NB4 (cell line): ENCODE measurements at places on chromosomes 1 and 21.

GRCh38 chr1:15918962-15919715 is 56.8 kb downstream of the ZBTB17 start:
- DNase-seq: no peak

- DNase-seq: no peak
Observed at GRCh38 chr21:45983649-45983965, 2.0 kb downstream of the COL6A1 start.

DNA sequence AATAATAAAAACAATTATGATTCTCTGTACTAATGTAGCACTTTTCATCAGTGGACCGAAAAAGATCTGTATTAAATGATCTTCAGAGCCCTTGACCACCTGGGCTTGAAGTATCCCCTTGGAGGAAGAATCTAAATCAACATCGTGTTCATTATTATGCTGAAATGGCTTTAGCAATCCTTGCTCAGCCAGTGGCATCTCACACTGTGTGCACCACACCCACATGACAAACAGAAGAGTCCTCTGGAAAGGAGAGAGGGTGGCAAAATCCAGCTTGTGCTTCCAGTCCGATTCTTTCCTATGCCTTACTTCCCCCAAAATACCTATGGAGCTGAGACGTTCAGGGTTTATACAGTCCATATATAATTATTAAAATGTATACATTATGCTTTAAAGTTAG is 318.5 kb upstream of the RUNX1 start:
- DNase-seq: no peak

DNA sequence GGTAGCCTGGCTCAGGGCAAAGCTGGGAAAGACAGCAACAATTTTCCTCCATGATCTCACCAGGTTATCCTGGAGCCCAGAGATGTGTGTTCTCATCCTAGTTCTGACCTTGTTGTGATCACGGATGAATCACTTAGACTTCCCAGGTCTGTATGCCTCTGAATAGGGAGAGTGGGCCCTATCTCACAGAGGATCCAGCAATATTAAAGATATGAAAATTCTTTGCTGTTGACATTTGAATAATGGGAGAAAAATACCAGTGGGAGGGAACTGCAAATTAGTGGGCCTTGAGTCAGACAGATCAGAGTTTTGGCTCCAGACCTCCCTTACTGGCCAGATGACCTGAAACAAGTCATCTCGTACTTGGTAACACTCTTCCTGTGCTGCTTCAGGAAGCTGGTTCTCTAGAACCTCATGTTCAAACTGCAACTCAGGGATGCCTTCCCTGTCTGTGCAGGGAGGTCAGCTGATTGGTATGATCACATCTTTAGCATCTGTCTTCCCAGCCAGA is 32.8 kb upstream of the RNF19B start:
- DNase-seq: no peak

- DNase-seq: no peak
Observed at GRCh38 chr1:68570871-68571270, 74.0 kb upstream of the DEPDC1 start.

GRCh38 chr1:160954158-160955104 is at the start of gene ITLN2:
ITLN2 (minus strand) TSS chr1:160954809; CDS start chr1:160954741, 68 bp downstream.
- DNase-seq: peak; percentile 73

DNA sequence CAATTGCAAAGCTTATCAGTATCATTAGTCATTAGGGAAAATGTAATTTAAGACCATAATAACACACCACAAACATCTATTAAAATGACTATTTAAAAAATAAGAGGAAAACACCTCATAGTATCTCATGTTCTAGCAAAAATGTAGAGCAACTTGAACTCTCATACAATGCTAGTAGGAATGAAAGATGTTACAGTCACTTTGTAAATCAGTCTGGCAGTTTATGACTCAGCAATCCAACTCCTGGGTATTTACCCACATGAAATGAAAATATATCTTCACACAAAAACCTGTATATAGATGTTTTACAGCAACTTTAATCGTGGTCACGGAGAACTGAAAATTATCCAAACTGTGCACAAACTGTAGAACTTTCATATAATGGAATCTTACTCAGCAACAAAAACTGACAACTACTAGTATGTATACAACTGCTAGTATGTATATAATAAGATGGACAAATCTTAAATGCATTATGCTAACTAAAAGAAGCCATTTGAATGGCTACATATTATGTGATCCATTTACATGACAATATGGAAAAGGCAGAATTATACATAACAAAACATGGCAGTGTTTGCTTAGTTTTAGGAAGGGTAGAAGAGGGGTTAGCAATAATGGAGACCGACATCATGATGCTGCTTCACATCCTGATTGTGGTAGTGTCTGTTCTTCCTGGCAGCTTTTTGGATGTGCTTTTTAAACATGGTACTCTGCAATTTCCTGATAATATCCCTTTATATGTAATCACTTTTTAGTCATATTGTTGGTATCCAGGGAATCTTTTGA is 267.0 kb downstream of the KCTD3 start:
- DNase-seq: no peak

DNA sequence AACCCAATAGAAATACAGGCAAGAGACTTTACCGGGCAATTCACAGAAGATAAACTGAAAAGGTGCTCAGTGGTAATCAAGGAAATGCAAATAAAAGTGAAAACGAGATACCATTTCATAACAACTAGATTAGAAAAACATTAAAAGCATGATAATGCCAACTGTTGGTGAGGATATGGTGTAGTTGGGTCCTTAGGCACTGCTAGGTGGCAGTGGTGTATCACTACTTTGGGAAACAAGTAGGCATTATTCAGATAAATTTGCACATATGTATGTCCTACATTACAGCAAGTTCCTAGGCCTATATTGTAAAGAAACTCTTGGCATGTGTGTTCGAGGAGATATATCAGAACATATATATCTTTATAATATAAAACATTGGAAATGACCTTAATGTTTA is 31.0 kb downstream of the AZIN2 start:
- peak; percentile 55 for DNase-seq

- no peak for DNase-seq
Observed at GRCh38 chr21:39132248-39132647, 51.0 kb downstream of the PSMG1 start.

- DNase-seq: peak; percentile 43
Observed at GRCh38 chr1:1858382-1859086, 32.4 kb downstream of the GNB1 start.

GRCh38 chr1:53395671-53396215 is 63.5 kb upstream of the DMRTB1 start:
- DNase-seq: no peak

DNA sequence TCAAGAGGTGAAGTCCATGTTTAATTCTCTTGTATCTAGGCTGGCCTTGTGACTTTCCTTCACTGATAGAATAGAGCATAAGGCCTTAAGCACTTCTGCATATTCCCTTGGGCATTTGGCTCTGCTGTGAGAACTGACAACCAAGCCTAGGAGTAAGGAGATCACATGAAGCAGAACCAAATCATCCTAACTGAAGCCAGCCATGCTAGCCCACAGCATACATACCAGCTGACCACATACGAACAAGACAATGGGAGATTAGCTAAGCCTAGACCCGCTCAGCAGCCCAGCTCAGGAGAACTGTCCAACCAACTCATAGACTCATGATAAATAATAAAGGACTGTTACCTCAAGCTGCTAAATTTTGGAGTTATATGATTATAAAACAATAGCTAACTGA is 114.6 kb upstream of the NEK7 start:
- DNase-seq: no peak

DNA sequence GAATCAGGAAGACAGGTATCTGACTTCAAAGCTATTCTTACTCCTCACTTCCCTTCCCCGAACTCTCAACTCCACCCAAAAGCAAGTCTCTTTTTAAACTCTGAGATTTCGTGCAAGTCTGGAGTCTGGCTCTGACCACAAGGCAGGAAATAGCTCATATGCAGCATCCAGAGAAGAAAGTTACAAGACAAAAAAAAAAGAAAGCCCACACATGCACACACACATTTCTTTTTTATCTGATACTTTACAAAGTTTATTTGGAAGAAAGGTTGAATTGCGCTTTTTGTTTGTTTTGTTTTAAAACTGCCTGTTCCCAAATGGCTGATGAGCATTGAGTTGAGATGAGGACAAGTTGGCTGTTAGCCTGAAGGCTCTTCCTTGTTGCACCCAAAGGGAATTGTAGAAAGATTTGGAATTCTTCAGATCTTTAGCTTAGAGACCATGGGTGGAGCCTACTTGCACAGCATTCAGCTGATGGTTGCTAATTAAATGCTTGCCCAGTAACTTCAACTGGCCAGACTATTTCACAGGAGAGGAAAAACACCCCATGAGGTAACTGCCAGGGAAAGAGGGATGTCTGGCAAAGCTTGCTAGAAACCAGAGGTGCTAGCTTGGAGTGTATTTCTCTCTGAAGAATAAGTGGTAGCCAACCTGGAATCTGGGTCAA is 490.3 kb downstream of the TTLL7 start:
- DNase-seq: no peak

DNA sequence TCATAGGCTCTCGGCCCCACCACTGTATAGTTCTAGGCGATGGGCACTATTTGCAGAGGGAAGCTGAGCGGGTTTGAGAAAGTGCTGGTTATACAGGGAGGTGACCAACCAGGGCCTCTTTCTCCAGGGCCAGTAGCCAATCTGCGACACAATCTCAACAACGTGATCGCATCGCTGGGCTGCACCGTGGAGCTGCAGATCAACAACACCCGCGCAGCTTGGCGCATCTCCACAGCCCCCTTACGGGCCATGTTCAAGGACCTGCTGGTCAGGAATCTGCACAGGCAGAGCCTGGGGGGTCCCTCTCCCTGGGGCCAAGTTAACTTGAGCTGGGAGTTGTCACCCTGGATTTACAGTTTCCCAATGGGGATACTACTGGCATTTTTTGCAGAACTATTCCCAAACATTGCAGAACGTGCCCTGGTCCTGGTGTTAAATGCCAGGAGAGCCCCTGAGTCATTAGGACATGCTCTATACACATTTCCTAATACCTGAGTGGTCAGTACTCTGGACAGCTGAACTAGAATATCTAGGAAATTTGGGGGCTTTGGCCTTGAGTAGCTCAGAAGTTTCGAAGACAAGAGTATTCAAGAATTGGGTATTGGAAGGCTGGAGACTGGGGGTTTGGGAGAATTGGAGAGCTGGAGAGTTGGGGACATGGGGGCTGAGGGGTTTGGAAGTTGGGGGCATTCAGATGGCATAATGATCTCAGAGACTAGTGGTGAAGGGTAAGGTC is 6.9 kb downstream of the DCST1 start:
- no peak for DNase-seq

GRCh38 chr1:68180441-68181164 is 51.7 kb downstream of the WLS start:
- DNase-seq: no peak

DNA sequence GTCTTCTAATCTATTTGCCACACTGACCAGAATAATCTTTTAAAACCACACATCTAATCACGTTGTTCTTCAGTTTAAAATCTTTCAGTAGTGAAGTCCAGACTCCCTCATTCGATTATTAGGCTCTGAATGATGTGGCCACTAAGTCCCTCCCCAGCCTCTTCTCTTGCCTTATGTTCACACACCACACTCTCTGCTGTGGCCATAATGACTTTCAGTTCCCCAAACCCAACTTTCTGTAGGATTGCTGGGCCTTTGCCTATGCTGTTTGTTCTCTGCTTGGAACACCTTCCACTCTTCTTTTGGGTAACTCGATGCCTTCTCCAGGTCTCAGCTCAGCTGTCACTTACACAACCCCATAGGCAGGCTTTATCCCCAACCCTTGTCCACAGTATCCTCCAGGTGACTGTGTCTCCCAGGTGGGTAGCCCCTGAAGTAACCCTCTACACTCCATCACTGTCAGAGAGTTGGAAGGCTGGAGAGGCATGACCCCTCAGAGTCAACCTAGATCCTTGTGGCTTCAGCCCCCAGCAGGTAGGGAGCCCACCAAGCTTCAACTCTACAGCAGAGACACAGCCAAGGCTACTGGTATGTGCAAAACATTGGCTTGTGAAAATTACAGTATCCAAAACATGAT is 8.4 kb upstream of the SLC37A1 start:
- peak; percentile 57 for DNase-seq

GRCh38 chr21:42317341-42317741 is 2.1 kb upstream of the TFF3 start:
- peak; percentile 20 for DNase-seq

DNA sequence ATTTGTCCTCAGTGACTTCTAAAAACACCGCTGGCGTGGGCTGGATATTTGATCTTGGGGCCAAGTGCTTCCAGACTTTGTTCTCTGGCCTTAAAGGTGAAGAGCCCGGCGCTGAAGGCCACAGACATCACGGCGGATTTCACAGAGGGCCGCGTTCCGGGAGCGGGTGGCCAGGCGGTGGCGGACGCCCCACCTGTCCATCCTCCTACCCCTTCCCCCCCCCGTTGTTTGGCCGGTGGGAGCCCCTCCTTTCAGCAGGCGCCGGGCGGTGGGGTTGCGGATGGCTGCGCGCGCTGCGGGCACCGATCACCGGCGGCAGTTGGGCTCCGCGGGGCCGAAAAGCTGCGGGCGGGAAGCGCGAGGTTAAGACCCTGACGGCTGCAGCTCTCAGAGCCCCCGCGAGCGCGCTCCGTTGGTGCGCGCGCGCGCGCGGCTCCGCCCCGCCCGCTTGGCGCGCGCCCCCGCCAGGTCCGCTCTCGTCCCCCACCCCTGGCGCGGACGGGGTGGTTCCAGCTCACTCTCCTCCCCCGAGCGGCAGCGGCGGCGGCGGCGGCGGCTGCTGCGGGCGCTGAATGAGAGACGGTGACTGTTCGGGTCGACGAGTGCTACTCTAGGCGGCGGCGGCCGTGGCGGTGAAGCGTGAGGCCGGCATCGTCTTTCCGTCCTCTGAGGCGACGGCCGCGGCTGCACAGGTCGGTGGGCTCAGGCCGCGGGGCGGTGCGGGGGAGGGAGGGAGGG is at the start of gene RALGPS2:
Gene RALGPS2 (plus strand): TSS at position 517 of the 738 bp plus-strand sequence. CDS start 51,521 bp downstream, outside the sequence.
- DNase-seq: peak; percentile 84

DNA sequence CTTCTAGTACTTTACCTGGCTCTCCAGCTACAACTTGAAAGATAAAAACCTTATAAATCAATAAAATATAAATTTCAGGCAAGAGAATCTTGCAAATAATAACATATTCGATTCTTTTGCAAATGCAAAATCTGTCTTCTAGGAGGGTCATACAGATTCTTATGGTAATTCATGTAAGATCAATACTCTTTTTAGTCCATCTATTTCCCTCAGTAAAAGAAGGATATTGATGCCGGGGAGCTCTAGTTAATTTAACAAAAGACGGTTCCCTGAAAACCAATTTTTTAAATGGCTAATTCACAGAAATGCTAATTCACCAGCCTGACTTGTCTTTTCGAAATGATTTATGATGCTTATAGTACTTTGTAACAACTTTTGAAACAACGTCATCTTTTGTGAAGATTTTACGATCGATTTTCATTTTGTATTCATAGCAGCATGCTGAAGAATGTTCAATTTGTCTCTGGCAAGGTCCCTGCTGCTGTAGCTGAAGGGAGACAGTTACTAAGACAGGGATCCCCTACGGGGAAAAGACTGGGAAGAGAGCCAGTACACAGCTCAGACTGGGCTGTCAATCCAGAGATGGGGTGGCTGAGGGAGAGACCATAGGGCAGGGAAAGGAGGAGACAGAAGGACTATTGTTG is 90.6 kb upstream of the SPAG17 start:
- DNase-seq: no peak

- no peak for DNase-seq
Observed at GRCh38 chr1:64811131-64811530, 66.3 kb downstream of the RAVER2 start.

- DNase-seq: peak; percentile 27
Observed at GRCh38 chr1:39646232-39647081, 7.0 kb upstream of the HEYL start.
